NCI-H187 (cell line): ENCODE measurements at places on chromosomes 6 and 20.

- DNase-seq: no peak
These were observed 515.0 kb downstream of the QKI start for GRCh38 chr6:163929538-163929937.

- DNase-seq: no peak
These were observed 27.5 kb upstream of the BCLAF1 start for GRCh38 chr6:136317021-136317694.

DNA sequence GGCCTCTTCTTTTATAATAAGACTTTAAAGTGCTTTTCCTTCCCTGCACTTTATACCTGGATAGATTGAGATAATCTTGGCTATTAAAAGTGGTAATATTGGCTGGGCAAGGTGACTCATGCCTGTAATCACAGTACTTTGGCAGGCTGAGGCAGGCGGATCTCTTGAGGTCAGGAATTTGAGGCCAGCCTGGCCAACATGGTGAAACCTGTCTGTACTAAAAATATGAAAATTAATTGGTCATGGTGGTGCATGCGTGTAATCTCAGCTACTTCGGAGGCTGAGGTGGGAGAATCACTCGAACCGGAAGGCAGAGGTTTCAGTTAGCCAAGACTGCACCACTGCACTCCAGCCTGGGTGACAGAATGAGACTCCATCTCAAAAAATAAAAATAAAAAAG, 197.1 kb upstream of the RGS17 start:
- DNase-seq: no peak

DNA sequence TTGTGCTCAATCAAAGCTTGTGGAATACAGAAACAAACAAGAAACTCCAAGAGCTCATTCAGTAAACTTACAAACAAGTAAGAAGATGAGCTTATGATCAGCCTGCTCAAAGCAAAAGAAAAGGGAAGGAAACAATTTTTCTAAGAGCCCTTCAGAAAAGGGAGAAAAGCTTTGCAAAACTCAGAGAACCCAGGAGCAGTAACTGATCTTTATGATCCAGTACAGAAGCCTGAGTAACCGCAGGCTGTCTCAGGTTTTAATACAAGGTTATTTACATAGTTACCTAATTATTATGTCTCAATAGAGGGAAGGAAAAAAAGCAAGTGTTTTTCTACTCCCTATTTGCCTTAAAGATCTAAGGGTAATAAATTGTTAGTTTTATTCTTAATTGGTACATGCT, 226.5 kb downstream of the MAFB start:
- no peak for DNase-seq

GRCh38 chr20:58546416-58546711, 31.2 kb upstream of the APCDD1L start:
- no peak for DNase-seq
